Hematopoietic multipotent progenitor cell treated with erythropoietin and hydrocortisone succinate and interleukin-3 and kit ligand, for 4 days (in vitro differentiated cells): ENCODE measurements at places on chromosomes 5 and 9.

- DNase-seq, result no peak
Measured at GRCh38 chr5:82265047-82265446, 13.1 kb downstream of the RPS23 start.

DNA sequence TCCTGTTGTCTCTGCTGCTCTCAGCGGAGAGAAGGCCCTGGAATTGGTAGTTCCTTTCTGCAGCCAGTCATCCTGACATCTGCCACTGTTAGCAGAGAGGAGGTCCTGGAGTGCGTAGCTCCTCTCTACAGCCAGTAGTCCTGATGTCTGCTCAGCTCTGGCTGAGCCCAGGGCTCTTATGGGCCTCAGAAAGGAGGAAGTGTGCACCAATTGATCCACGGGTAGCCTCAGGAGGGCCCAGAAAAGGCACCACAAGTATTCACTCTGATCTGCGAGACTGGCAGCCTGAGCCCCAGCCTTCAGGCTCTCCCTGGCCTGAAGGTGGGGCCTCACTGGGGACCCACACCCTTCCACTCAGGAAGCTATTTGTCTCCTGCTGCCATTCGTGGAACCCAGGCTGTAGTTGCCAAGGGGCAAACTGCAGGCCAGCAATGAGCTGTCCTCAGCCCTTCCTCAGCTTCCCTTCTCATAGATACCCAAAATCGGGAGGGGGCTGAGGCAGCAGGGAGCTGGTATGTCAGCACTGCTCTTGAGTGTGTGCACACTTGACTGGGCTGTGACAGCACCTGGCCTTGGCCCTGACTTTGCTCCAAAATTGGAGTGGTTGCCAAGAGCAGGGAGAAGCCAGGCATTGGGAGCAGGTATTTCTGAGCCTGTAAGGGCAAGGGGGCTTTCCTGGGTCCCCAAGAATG, 1049.5 kb upstream of the ACO1 start:
- no peak for DNase-seq

- DNase-seq, result peak; percentile 91
Measured at GRCh38 chr5:43305948-43306565, 7.2 kb downstream of the HMGCS1 start.

GRCh38 chr5:118506217-118506852, 482.0 kb downstream of the DTWD2 start:
- DNase-seq, result no peak

- no peak for DNase-seq
Measured at GRCh38 chr9:107447834-107448233, 41.7 kb downstream of the KLF4 start.

DNA sequence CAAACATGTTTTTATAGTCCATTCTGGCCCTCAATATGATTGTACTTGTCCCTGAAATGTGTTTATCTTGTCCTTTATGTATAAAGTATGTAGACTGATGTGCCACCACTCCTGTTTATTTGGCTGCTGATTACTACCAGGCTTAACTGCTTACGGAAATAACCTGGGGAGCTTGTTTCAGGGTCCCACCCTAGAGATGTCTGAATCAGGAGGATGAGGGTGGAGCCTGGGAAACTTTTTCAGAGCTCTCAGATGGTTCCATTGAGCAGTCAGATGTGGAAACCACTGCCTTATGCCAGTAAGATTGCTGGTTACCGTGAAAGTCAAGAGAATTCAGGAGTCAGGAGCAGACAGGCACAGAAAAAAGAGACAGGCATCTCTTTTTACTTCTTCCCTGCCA, 19.2 kb downstream of the SLC23A1 start:
- no peak for DNase-seq

GRCh38 chr9:38346811-38347210, 45.7 kb upstream of the ALDH1B1 start:
- DNase-seq, result no peak

GRCh38 chr5:88770276-88771257, 112.4 kb downstream of the MEF2C start:
- DNase-seq, result no peak

DNA sequence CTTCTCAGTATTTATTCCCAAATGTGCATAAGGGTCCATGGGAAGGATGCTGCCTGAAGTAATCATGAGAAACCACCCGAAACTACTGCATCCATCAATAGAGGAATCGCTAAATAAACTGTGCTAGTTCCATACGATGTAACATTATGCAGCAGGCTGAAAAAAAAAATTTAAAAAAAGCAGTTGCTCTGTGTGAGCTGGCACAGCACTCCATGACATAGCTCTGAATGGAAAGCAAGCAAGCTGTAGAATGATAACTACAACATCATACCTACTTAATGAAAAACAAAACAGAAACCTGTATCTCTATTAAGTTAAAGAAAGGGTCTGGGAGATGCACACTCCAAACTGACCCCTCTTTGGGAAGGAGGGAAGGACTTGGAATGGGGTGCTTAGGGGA, 49.3 kb downstream of the SHB start:
- no peak for DNase-seq

GRCh38 chr9:69936427-69936826, 107.2 kb upstream of the MAMDC2 start:
- peak; percentile 3 for DNase-seq

DNA sequence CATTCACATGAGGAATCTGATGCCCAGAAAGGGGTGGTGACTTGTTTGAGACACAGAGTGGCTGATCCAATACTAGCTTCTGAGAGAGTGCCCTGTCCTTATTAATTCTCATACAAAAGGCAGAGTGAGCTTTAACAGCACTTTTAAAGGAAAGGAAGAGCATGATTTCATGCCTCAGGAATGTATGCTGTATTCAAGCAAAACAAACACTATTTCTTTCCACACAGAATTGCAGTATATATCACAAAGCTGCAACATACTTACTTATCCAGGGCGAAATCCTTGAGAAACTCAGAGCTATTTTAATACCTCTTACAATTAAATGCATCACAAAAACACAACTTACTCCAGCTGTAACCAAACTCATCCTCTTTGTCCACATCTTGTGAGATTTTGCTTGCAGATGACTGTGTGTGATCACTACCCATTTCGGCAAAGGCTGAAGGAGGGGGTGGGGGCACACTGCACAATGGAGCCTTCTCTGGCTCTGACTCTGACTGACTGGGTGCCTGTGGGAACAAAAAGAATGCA, 139.8 kb downstream of the MPDZ start:
- DNase-seq, result no peak

DNA sequence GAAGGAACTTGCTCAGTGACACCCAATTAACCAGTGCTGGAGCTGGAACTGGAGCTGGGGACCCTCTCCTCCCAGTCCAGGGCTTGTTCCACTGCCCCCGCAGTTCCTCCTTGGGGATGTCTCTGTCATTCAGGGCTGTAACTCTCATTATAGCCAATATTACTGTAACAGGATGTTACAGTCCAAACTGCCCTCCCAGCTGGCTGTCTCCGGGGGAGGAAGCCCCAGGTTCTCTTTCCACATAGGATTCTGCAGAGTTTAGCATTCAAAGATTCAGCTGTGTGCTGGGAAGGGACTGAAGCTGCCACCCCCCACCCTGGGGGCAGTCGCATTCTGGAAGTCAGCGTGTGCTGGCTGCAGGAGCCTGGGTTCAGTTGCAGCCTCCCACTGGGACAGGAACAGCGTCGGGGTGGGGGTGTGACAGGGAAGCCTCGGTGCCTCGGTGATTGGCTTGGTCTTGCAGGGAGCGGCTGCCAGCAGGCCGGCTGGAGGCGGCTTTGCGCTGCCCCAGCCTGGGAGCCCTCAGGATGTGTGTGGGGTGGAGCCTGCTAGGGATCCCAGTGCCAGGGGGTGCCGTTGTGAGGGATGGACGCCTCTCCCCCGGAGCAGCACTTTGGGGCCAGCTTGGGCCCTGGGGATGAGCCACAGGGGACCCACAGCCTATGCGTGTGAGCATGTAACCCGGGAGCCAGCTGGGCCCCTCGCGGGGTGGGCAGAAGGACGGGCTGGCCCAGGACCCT, 101.1 kb downstream of the RGS3 start:
- DNase-seq, result no peak

DNA sequence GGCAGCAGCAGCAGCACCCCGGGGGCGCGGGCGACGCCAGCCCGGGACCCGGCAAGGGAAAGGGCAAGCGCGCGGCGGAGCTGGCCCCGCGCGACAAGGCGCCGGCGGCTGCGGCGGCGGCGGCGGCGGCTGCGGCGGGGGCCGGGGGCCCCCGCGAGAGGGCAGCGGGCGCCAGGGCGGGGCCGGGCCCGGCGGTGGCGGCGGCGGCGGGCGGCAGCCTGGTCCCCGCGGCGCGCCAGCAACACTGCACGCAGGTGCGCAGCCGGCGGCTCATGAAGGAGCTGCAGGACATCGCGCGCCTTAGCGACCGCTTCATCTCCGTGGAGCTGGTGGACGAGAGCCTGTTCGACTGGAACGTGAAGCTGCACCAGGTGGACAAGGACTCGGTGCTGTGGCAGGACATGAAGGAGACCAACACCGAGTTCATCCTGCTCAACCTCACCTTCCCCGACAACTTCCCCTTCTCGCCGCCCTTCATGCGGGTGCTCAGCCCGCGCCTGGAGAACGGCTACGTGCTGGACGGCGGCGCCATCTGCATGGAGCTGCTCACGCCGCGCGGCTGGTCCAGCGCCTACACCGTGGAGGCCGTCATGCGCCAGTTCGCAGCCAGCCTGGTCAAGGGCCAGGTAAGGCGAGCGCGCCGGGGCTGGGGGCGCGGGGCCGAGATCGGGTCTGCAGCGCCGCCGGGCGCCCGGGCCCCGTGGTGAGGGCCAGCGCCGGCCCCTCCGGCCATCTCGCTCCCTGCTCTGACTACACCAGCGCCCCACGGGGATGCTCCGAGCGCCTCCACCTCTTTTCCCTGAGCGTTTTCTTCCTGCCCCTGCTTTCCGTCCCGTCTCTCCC, at the start of gene UBE2QL1:
Gene UBE2QL1 (plus strand): TSS at position 238 of the 843 bp plus-strand sequence. CDS start 35 bp downstream, at position 273.
- DNase-seq, result peak; percentile 33

- peak; percentile 12 for DNase-seq
Measured at GRCh38 chr5:57231607-57232006, 57.7 kb downstream of the GPBP1 start.

- DNase-seq, result no peak
Measured at GRCh38 chr5:146342882-146343865, 4.5 kb downstream of the POU4F3 start.

DNA sequence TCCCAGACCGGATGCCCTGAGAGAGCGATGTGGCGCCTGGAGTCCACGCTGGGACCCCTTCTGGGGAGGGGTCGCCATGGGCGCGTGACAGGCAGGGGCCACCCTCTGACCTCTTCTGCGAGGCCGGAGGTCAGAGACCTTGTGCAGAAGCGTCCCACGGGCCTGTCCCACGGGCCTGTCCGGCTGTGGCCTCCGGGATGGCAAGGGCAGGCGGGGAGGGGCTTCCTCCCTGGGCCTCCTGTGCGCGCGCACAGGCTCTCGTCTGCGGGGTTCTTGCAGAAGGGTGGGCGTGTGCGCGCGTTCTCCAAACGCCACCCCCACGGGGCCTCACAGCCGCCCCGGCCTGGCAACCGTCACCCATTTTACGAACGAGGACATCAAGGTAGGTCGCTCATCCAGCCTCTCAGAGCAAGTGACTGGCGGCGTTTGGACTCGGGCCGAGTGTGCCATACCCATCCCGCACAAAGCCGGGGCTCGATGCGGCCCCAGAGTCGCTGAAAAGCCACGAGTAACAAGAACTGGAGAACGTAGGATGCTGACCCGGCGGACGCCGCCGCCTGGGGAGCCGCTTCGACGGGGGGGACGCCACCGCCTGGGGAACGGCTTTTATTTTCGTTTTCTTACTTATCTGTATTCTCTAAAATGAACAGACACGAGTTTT, 897 bp downstream of the AHRR start:
- peak; percentile 61 for DNase-seq

DNA sequence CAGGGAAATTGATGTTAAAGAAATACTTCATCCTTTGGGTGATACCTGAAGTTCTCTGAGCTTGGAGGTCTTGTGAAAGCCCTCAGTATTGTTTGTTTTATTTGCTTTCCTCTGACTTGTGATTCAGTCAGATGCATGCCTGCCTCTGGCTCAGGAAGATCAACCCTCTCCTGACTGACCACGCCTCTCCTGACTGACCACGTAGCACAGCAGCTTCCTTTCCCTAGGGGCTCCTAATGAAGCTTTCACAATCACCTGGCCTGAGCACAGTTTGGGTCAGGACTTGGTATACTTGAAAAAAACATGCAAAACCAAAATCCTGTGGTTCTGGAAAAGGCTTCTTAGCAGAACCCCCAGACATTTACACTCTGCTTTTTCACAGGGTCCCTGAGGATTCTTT, 3.8 kb downstream of the TGFBI start:
- DNase-seq, result no peak

DNA sequence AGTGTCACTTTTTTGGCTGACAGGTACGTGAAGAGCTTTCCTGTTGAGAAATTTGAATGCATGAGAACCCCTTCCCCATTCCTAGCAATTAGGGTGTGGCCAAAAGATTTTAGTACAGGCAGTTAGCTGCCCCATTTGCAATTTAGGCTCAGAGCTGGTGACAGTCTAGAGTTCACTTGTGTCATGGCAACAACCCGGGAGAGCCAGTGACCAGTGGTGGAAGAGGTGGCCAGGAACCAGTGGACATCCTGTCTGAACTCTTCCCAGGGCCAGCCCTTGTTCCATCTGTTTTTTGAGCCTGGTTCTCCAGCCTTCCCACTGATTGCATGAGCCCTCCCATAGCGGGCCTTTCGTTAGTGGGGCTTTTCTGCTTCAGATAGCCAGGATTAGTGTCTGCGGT, 2.5 kb upstream of the NEUROG1 start:
- no peak for DNase-seq

- DNase-seq, result peak; percentile 53
Measured at GRCh38 chr5:81517462-81517861, 123.5 kb upstream of the ACOT12 start.

- DNase-seq, result no peak
Measured at GRCh38 chr5:108090946-108091345, 291.0 kb downstream of the FBXL17 start.

GRCh38 chr9:109619310-109619709, 121.2 kb upstream of the PTPN3 start:
- DNase-seq, result no peak

DNA sequence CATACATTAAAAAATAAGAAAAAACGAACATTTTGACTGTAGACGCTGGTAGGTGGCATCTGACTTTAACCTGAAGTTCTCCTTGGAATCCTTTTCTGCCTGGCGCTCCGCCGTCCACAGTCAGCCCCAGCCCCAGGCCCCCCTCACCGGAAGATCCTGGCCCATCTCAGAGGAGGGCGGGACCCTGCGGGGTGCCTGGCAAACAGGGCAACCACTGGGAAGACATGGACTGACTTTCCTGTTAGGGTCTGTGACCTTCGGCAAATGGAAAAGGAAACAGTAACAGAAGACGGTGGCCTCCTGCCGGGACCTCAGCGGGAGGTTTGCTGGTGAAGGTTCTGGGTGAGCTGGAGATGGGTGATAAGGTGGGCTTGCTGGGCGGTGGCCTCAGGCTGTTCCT, 11.7 kb upstream of the EGR1 start:
- DNase-seq, result no peak

DNA sequence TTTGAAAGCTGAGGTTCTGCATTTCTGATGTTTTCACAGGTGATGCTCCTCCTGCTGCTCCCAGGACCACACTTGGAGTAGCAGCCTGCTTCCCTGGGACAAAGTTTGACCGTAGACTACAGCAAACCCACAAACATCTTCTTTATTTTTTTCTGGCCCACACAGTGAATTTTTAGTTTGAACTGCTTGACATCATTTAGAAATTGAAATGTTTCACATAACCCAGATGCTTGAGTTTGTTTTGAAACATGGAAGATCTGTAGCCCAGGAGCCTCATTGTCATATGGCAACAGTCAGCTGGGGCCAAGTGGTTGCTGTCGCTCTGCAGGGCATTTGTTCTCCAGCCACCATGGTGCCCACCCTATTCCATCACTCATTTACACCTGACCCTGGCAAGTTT, 8.4 kb downstream of the SH3TC2 start:
- DNase-seq, result no peak
